ENCODE measurements at places on chromosomes 7 and 10. TPM values are rescaled to one million over a fixed set of nuclear protein-coding genes. Genes with fewer than 3 reads are reported as not detected.

DNA sequence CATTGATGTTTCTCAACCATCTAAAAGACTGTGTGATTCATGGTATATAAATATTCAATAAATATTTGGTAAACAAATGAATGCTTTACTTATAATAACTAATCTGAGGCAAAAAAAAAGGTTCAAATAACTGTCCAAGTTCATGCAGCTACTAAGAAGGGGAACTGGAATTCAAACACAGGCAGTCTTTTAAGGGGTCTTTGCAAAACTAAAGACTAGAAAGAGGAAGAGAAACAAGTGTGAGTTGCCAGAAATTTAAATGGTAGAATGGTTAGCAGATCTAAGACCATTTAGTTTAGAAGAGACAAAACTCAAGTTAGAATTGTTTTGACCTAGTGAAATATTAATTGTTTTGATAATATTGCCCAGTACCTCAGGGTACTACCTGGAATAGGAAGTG is 642.0 kb upstream of the LRRN3 start:
- H3K36me3 ChIP-seq: no peaks in the 10 kb centered on the region
- no peak for DNase-seq
- H3K4me3 ChIP-seq: no peak overlapping the region
- H3K27ac ChIP-seq: no peak overlapping the region
- H3K4me1 ChIP-seq: no peaks in the 10 kb centered on the region
- peaks cover 10% of the 10 kb centered on the region for H3K27me3 ChIP-seq

- H3K27me3 ChIP-seq: peaks cover 18% of the 10 kb centered on the region
- peak overlapping the region; percentile 3 for H3K27ac ChIP-seq
These were observed 28.4 kb upstream of the SMARCD3 start for GRCh38 chr7:151276666-151277590.

DNA sequence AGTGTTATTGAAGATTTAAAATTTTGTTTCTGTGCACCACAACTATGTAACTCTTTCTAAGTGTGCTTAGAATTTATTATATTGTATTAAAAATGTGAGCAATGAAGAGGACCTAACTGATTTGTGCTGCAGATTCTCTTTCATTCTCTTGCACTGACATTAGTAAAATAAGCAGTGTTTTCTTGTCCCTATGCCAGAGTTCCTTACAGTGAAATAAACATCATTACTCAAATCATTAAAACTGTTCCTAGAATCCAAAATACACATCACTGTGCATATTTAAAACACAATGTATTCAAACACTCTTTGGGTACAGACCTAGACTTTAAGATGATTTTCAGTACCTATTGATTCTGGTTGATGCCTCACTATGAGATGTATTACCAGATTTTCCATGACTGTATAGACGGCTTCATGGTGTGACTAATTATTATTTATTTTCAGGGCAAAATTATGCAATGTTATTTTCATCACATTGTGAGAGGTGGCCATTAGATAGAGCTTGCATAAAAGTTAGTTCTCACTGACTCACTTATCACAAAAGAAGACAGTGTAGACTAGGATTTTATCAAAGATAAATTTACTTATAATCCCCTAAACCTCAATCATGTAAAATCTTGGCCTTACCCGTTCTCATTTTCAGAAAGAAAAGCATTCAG is 93.4 kb downstream of the PTPRZ1 start:
- no peaks in the 10 kb centered on the region for H3K4me1 ChIP-seq
- no peaks in the 10 kb centered on the region for H3K36me3 ChIP-seq
- H3K4me3 ChIP-seq: no peak overlapping the region
- H3K27ac ChIP-seq: no peak overlapping the region

SPDYE6 gene
- not detected for total RNA-seq

CTBP2 gene
- not detected for total RNA-seq

SLC35B4 gene
- 15.2 TPM for total RNA-seq

TACR2 gene
- total RNA-seq: not detected

DNA sequence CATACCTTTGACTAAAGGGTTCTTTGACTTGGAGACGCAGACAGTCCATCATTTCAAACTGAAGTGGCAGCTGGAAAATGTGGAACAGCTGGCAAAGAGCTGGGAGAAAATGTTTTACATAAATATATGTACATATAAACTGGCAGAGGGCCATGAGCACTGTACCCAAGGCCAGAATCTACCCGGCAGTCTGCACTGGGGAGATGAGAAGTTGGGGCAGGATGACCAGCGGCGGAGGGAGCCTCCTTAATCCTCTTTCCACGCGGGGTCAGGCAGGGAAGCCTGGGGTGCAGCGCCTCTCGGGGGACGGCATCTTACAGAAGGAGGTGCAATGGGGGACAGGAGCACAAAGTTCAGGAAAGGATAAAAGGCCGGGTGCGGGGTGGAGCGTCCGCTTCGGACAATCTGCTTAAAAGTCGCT is 1.3 kb downstream of the GLI3 start:
- peak overlapping the region; percentile 71 for H3K4me3 ChIP-seq
- peaks cover 11% of the 10 kb centered on the region for H3K4me1 ChIP-seq
- no peaks in the 10 kb centered on the region for H3K36me3 ChIP-seq
- peaks cover 82% of the 10 kb centered on the region for H3K27me3 ChIP-seq
- H3K27ac ChIP-seq: no peak overlapping the region
- DNase-seq: no peak

- H3K27me3 ChIP-seq: no peaks in the 10 kb centered on the region
- DNase-seq: no peak
- H3K27ac ChIP-seq: peak overlapping the region; percentile 99
- peaks cover 38% of the 10 kb centered on the region for H3K36me3 ChIP-seq
- peak overlapping the region; percentile 97 for H3K4me3 ChIP-seq
These were observed 973 bp downstream of the PPP3CB start for GRCh38 chr10:73494877-73495225.
